NAMALWA (cell line): ENCODE measurements at places on chromosomes 3 and 15.
A peak's percentile ranks its signal among the peaks of the same experiment; 100 is the strongest.

GRCh38 chr3:13884851-13885703 is 5.2 kb upstream of the WNT7A start:
- peak; percentile 64 for DNase-seq

- DNase-seq: no peak
These were observed 4.8 kb upstream of the CDAN1 start for GRCh38 chr15:42741710-42742109.

DNA sequence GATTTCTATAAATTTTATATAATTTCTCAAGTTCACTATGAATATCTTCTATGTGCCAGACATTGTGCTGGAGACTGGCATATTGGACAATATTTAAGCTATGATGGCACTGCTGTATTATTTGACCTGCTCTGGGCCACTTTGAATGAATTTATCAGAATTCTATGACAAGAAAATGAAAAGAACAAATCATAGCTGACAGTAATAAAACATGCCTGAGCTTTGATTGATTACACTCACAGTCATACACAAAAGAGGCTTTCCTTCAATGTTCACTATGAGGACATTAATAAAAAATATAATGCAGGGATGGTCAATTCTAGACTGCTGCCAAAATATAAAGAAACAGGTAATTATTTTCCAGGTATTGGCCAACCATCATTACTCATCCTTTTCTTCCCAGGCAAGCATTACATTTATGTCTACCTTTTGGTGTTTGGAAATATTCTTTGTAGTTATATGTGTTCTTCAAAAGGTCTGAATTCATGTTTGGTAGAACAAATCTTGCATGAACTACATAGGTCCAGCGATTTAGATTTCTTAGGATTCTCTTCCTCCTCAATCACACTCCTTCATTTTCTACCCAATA is 81.0 kb upstream of the ALCAM start:
- no peak for DNase-seq

GRCh38 chr15:31265090-31265870 is 61.4 kb upstream of the KLF13 start:
- peak; percentile 85 for DNase-seq

DNA sequence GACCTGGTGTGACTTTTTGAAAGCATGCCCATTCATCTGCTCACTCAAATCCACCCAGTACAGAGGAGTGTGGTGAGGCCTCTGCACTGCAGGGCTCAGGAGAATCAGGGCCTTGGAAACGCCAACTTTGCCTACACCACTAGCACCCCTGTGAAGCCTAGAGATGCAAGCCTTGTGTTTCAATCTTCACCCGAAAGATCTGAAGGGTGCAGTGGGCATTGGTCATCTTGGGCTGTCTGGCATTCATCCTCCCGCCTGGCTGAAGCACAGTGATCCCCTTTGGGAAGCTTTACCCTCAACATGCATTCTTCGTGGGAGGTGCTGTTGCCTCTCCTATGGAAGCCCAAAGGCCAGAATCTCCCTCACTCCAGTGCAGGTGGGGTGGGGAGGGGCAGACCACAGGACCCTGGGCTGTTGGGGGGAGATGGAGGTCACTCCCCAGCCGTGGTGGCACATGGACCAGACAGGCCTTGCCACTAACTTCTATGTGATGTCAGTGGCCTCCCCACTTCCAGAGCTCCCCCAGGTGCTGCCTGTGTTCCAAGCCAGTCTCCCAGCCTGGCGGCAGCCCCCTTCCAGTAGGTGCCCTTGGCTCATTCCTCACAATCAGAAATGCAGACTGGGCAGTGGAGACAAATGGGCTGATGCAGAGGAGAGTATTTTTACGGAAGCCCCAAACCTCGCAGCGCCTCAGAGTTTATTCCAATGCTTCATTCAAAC is 92.5 kb downstream of the ADAMTS17 start:
- no peak for DNase-seq
